ENCODE measurements at places on chromosomes 5 and 9.

DNA sequence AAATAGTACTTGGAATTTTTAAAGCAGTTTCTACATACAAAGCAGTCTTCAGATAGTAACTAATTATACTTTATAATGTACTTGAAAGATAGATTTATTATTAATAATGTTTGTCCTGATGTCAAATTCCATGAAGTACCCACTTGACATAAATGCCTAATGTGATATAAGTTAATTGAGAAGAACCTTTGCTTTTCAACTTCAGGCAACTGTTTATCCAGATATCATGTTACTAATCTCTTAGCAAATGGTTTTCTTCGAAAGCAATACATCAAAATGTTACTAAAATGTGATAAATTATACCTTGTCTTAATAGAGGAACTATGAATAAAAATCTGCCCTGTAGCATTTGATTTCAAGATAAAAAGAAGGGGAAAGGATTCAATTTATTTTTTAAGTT, 146.8 kb upstream of the FBXL17 start:
- DNase-seq, result no peak

DNA sequence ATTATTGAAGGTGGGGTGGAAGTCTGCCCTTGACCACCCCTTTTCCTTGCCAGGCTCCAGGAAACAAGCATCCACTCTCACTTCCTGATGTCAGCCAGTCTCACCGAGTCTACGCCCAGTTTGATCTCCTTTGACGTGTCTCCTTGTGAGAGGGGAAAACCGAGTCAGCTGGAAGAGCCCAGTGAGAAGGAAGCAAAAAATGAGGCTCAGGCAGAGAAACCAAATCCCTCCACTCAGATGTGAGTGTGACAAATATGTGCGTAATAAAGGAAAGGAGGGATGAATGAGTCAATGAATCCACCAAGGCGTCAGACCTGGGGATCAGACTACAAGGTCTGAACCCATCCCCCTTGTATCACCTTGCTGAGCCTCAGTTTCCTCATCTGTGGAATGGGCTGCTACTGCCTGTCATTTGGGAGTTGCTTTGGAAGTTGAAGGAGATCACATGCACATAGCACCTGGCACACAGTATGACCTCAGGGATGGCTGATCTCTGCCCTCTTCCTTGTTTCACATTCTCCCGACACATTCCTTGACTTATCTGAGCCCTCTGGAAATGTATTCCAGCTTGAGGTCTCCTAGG, 61.3 kb upstream of the XPA start:
- DNase-seq, result no peak

DNA sequence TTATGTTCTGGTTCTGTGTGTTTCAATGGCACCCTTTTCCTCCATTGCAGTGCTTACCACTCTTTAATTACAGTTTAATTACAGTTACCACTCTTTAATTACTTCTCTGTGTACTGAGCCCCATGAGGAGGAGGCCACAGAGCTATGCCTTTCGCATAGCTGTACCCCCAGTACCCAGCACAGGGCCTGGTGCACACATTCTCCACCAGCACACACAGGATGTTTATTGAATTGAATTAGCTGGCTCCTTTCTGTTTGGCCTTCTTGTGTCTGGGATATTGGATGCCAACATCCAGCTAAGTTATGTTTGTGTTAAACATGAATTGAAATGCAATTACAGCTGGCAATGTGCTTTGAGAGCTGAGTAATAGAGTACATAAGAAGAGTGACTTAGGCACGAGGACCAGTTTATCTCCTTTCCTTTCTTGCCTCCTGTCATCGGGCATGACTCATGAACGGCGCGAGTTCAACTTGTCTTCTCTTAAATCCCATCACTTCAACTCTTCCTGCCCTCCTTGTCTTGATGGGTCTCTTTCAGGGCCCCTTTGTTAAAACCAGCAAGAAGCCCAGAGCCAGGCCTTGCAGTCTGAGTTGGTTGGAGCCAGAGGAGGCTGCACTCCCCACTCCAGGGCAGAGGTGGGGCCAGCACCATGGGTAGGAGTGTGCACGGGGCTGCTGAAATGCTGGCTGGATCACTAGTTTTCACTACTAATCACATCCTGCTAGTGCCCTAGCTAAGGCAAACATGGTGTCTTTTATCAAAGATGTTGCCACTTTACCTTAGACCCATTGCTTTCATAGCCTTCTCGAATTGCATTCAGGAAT, 37.4 kb downstream of the MVB12B start:
- no peak for DNase-seq

DNA sequence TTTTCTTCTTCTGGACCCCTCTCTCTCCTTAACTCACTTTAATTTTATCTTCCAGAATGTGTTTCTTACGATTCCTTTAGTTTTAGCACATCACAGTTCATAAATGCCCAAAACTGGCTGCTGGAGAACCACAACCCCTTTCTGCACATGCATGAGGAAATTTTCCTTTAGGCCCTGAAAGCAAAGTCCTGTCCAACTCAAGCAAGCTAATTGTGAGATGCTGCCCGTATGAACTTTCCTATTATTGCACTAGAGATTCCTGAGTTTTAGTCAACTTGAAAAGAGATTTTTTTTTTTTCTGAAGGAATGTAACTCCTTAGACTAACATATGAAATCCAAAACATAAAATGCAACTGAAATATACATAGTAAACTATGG, 52.1 kb upstream of the DAB2 start:
- no peak for DNase-seq
